ENCODE measurements at places on chromosomes 3 and 15.

- no peak for DNase-seq
Observed at GRCh38 chr3:13198264-13198879, 125.1 kb upstream of the IQSEC1 start.

GRCh38 chr15:79820820-79821219, 76.0 kb downstream of the MTHFS start:
- DNase-seq = no peak

- peak; percentile 68 for DNase-seq
Observed at GRCh38 chr3:194364652-194365434, 4.7 kb downstream of the LRRC15 start.

DNA sequence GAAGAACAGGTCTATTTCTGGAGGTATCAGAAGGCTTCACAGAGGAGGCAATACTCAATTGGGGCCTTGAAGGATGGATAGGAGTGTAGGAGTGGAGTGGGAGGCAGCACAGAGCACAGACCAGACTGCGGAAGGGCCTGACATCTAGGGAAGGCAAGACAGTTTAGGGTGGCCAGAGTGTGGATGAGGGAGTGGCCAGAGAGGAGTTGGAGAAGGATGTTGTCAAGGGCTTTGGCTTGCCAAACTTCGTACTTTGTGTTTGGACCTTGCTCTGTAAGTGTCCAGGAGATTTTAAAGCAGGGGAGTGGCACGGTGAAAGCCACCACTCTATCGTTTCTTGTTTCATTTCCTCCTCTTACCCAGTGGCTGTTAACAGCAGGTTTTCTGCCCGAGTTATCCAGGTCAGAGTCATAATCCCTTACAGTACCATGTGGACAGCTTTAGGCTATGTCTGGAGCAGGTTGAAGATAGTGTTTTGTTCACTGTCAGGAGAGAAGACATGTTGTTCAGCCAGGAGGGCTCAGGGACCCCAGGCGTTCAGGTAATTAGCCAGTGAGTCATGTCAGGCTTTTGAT, 12.3 kb downstream of the SMAD3 start:
- no peak for DNase-seq

GRCh38 chr15:54119051-54119450, 140.8 kb downstream of the UNC13C start:
- no peak for DNase-seq

GRCh38 chr15:48710952-48711495, 65.5 kb upstream of the FBN1 start:
- no peak for DNase-seq

DNA sequence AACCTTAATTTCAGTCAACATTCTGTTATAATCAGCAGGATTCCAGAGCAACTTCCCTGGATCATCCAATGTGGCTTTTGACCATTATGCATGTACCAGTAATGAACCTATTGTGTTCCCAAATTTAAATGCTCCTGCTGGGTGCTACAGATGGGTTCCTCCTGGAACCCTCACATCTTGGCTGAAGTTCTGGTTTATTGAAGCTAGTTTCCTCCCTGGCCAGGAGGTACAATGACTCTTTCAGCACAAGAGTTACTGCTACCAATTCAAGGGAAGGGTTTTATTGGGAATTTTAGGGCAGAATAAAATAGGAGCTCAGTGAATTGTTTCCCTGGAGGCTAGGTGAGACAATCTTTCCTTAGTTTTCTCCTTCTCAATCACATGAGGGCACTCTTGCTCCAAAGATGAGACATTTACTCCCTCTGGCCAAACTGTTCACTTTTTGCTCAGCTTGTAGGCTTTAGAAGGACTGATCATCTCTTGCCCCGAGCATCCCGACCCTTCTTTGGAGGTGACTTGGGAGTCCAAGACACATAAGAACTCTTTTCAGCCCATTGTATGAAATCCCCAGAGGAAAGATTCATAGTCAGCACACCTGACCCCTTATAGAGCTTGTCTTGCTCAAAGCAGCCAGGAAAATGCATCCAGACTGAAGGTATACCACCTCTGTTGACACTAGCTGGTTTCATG, 8.8 kb upstream of the NPHP3 start:
- DNase-seq = no peak

- DNase-seq = peak; percentile 26
Observed at GRCh38 chr3:147409143-147410115, at the start of gene ZIC1. Gene ZIC1, plus strand, starts transcription at chr3:147409365. Its CDS starts 748 bp downstream, at chr3:147410113.

- no peak for DNase-seq
Observed at GRCh38 chr3:139654637-139655365, 23.0 kb downstream of the NMNAT3 start.

DNA sequence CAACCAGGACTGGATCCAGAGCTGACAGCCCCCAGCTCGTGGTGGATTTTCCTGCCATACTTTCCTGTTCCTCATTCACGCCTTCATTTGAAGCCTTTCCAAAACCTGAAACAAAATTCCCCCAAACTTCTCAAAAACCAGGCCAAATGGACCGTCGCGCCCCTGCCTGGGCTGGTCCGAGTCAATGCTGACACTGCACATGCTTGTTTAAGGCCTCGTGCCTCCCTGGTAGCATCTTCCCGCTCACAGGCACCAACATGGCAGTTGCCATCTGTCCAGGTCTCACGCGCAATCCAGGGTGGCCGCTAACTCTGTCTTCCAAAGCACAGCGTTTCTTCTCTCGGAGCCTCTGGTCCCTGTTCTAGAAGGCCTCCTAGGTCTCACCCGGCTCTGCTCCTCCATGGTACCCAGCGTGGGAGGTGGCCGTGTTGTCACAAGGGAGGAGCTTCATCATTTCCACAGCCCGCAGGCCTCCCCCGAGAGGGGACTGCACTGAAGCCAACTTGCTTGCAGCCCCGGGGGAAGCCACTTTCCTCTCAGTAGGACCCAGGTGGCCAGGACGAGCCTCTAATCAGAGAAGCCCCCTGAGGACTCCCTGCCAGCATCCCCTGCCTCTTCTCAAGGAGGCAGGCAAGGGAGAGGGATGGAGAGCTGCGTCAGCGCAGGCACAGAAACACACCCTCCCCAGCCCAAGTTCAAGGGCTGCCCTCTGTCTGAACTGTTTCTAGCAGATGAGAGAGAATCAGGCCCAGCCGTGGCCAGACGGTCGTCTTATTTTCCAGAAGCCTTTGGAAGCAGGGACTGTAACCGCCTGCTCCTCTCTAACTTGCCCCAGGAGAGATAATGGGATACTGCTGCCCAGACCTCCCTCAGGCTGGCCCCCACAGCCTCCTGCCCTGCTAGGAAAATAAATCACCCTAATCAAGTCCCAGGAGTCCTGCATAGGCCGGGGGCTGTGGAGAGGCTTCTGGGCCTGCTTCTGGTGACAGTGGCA, 152.8 kb upstream of the TLE3 start:
- DNase-seq = no peak

DNA sequence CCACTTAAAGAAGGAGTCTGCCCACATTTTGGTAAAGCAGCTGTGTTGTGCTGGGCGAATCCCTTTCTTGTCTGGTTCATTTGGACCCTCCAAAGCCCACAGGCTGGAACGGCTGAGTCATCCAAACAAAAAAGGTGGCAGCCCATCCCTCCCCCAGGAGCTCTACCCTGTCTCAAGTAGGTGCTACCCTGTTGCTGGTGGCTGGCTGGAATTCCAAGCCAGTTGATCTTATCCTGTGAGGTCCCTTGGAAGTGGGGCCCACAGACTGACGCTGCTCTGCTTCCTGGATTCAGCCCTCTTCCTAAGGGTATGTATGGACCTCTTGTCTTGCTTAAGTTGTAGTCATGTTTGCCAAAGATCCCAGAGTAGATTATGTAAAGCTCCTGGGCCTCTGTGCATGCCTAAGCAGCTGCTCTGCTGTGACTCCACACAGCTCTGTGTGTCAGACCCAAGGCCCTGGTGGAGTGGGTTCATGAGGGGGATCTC, 44.5 kb downstream of the CCR1 start:
- no peak for DNase-seq

GRCh38 chr3:58356054-58356453, 23.4 kb downstream of the PXK start:
- no peak for DNase-seq

GRCh38 chr3:66363148-66363547, 137.7 kb downstream of the LRIG1 start:
- no peak for DNase-seq

GRCh38 chr3:51190199-51190598, 194.9 kb upstream of the MANF start:
- no peak for DNase-seq

GRCh38 chr15:71532994-71533393, 277.4 kb upstream of the NR2E3 start:
- no peak for DNase-seq

GRCh38 chr3:55408193-55408826, 78.8 kb downstream of the WNT5A start:
- DNase-seq = no peak

DNA sequence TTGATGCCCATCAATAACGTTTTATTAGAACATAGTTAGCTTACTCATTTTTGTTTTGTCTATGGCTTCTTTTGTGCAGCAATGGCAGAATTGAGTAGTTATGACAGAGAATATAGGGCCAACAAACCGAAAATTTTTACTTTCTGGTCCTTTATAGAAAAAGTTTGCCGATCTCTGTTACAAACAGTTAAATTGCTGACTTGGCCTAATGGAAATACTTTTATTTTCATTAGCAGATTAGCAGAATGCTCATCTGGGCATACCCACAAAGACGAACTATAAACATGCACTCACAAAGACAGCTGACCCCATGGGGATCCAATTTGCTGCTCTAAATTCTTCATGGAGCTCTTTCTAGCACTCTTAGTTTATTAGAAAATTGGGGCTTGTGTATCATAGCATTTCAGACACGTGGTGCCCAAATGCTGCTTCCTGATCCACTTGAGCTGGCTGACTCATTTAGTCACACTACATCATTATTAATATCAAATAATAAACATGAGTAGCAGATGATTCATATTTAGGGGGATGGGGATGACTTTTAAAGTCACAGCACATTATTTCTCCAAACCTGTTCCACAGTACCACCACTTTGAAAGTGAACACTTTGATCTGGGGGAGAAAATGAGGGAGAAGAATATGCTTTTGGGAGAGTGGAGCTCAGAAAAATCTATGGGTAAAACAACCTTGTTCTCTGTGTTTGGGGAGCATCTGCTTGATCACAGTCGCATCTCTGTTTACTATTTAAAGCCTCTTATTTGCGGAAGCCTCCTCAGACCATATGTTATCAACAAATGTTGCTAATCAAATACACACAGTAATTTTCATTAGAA, 228.1 kb upstream of the FEZF2 start:
- DNase-seq = peak; percentile 62

DNA sequence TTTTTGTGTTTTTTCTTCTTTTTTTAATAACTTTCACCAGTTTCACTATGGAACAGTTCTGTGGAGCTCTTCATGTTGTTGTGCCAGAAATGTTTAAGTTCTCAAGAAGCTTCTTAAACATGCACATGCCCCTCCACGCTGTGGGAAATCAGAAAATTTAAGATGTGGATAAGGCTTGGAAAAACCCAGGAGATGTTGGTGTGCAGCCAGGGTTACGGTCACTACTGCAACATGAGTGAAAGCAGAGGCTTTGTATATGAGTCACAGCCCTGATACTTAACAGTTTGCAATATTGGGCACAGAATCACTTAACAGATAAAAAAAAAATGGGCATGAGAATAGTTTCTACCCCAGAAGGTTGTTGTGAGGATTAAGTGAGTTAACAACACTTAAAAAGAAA, 399.9 kb downstream of the LRTM1 start:
- peak; percentile 7 for DNase-seq

- no peak for DNase-seq
Observed at GRCh38 chr3:195142519-195142918, 128.4 kb downstream of the XXYLT1 start.

GRCh38 chr15:27017168-27017809, 46.3 kb downstream of the GABRG3 start:
- DNase-seq = no peak

DNA sequence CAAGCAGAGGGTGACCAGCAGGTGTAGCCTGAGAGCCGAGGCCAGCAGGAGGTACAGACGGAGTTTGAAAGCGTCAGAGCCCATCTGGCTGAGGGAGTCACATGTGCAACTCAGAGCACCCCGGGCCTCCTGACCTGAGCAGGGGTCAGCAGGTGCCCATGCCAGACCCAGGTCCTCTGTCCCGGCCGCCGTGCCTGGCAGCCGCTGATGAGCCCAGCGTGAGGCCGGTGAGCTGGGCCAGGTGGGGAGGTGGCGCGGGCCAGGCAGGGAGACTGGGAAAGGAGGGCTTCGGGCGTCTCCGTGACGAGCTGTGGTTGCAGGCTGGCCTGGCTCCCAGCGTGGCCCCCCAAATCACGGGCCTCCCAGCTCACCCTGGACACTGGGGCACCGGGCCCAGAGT, 130.9 kb downstream of the CHSY1 start:
- no peak for DNase-seq

DNA sequence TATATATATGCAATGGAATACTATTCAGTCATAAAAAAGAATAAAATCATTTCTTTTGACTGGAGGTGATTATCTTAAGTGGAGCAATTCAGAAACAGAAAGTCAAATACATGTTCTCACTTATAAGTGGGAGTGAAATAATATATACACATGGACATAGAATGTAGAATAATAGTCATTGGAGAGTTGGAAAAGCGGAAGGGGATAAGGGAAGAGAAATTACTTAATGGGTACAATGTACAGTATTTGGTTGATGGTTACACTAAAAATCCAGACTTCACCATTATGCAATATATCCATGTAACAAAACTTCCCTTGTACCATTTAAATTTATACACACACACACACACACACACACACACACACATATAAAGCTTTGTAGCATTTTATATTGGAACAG, 84.3 kb downstream of the RAP2B start:
- DNase-seq = no peak

GRCh38 chr3:59321881-59322540, 272.2 kb upstream of the CFAP20DC start:
- no peak for DNase-seq

DNA sequence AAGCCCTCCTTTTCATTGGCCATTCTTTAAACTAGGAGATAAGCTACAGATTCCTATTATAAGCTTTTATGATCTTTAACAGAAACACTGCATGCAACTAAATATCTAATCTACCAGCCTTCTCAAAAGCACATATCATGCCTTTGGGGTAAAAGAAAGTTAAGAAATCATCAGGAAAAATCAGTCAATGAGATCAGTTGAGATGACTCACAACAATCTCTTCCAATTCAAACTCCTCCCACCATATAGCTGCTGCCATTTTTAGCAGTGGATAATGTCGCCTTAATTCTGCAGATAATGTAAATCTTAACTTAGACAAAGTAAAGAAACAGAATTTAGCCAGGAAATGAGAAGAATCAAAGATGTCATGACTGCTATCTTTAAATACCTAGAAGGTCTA, 135.2 kb upstream of the BCL6 start:
- DNase-seq = no peak

DNA sequence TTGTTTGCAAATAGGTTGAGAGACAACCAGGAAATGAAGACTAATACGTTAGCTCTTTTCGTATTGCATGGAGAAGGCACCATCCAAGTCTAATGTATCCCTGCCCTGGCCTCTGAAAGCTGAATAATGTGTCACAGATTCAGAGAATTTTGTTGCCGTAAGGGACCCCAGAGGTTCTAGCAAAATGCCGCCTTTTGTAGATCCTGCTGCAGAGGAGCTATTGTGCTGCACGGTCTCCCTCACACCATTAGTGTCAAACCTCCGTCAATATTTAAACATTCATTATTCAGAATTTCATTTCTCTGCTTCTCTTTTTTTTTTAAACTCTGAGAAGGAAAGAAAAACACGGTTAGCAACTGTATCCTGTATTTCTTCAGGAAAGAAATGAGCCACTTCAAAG, 238.7 kb downstream of the EPHB1 start:
- no peak for DNase-seq

GRCh38 chr3:168581771-168582225, 486.1 kb upstream of the GOLIM4 start:
- DNase-seq = no peak
